ENCODE measurements at places on chromosomes 13 and 19. TPM values are rescaled to one million over a fixed set of nuclear protein-coding genes. Genes with fewer than 3 reads are reported as not detected.

- DNase-seq: no peak
Measured at GRCh38 chr19:23385404-23385803, 9.9 kb downstream of the ZNF91 start.

DNA sequence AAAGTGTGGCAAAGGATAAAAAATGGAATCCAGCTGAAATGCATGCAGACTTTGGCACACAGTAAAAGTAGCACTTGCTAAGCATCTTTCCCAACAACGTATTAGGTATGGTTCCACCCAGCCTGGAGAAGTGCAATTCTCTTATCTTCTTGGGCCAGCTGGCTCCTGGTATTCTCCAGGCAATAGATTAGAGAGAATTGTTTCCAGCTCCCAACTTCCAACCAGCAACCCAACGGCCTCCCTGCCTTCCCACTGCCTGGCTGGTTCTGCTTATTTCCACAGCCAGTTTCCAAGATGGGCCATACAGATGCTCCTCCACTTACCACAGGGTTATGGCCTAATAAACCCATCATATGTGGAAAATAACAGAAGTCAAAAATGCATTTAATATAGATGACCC lies 133.4 kb downstream of the OXGR1 start:
- no peak for DNase-seq

GRCh38 chr13:107480130-107480529 lies 735.2 kb downstream of the LIG4 start:
- no peak for DNase-seq

DNA sequence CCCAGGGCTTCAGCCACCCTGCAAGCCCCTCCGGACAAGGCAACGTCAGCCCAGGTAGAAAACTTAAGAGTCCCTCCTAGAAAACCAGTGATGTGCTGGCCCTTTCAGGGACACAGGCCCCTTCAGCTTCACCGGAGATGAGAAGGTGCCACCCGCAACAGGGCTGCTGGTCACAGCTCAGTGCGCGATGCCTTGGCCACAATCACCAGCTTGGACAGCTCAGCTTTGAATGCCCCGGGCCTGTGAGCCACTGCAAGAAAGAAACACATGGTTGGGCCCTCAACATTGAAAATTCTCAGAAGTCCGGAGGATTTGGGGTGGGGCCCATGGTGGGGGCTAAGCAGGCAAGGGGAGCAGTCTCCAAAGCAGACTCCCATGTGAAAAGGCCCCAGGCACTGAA lies 12.3 kb downstream of the MYDGF start:
- DNase-seq: no peak

- no peak for DNase-seq
Measured at GRCh38 chr19:14476673-14477401, 1.7 kb upstream of the PTGER1 start.

The LILRA1 gene
- 1.7 TPM for total RNA-seq

The CNFN gene
- total RNA-seq: 106 TPM

The MBD3L3 gene
- total RNA-seq: not detected

The KLK10 gene
- total RNA-seq: 54.5 TPM

The ICAM1 gene
- 22.3 TPM for total RNA-seq

The ZNF579 gene
- 3.2 TPM for total RNA-seq

The C19orf33 gene
- 96.5 TPM for total RNA-seq

The ZNF724 gene
- total RNA-seq: 4.2 TPM

The POU4F1 gene
- total RNA-seq: not detected

Data from vagina (tissue), 2 donors.